ENCODE measurements at places on chromosomes 13 and 19. TPM values are rescaled to one million over a fixed set of nuclear protein-coding genes. Genes with fewer than 3 reads are reported as not detected.
A peak's percentile ranks its signal among the peaks of the same experiment; 100 is the strongest.

The CEACAM20 gene
- not detected for total RNA-seq

DNA sequence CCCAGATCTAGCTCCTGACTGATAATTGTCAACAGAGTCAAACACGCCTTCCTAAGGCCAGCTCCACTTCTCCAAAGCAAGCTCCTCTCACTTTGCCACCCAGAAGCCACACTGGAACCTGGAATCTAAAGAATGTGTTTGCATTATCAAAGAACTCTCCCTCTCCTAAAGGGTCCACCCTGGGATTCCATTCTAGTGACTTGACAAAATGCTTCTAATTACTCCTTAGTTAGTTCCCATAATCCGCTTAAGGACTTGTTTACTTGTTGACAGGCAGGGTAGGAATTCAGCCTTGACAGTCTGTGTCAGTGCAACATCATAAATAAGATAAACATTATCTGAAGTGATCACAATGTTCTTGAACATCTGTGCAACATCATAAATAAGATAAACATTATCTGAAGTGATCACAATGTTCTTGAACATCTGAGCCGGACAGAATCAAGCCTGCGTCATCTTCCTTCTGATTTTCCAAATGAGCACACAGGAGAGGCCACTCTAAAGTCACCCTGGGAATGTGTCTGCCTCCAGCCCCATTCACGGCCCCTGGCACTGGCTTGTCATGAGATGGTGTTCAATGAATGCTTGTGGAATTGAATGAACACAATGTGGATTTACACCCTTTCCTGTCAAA is 512.1 kb downstream of the IRS2 start:
- peak; percentile 52 for DNase-seq

GRCh38 chr13:74032325-74032724 is 101.9 kb downstream of the KLF12 start:
- no peak for DNase-seq

- peak; percentile 2 for DNase-seq
Measured at GRCh38 chr13:102947745-102948405, 102.0 kb downstream of the ERCC5 start.

Measured in fibroblast of the aortic adventitia (primary cell).